ENCODE measurements at places on chromosomes 5 and 9.
A peak's percentile ranks its signal among the peaks of the same experiment; 100 is the strongest.

DNA sequence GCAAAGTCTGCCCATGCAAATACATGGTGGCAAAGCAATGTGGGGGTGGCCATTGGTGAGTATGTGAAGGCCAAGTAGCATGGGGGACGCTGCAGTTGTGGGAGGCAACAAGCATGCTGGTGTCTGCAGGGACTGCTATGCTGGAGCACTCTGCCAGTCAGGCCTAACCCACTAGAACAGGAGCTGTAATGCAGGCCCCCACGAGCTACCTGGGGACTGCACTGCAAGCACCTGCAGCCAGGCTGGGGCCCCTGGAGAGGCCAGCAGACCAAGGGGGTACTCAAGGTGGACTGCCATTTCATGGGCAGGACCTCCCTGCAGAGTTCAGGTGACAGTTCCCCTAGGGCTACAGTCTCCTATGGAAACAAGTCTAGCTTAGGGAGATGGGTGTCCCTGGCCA, 183.8 kb upstream of the PDE4D start:
- no peak for DNase-seq

DNA sequence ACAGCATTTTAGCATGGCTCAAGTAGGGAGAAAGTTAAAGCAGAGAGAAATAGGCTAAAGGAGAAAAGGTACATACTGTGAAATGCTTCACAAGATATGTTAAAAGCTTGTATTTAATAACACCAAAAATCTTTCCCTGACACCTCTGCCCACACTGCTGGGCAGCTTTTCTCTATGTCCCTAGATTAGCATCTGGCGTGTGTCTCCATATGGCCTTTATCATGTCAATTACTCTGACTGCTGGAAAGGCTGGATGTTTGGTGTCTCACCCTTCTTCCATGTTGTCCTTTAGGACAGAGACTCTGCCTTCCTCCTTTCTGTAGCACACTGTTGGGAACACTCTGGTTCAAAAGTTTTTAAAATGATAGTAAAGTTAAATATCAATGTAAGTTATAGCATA, 122.5 kb downstream of the OXCT1 start:
- no peak for DNase-seq

DNA sequence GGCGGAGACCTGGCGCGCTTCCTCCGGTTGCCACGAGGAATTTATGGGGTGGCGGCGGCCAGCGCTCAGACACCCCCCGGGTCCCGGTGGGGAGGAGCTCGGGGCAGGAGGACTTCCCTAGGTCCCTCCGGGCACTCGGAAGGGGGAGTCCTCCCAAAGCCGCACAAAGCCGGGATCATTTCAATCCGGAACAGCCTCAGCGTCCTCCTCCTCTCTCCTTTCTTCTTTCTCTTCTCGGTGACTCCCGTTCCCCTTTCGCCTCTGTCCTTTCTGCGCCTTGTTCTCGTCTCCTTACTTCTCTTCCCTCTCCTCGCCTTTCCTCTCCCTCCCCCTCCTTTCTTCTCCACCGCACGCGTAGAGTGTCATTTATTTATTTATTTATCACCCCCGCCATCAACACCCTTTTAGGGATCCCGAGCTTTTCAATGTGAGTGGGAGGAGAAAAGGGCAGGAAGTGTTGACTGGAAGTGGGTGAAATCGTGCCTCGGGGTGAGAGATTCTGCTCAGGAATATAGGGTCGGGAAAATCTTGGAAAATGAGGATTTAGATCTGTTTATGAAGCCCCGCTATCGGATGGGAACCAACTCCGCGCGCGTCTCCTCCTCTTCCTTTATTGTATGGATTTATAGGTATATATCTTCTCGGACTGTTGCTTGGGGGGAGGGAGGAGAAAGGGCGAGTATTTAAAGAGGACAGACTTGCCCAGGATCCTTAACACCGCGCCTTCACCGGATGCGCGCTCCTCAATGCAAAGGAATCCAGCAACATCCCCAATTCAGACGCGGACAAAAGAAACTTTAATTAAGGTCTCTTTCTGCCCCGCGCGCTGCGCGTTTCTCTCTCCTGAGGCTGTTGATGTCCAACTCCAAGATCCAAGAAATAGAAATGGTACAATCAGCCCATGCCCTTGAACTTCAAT, 2.0 kb upstream of the ZNF462 start:
- no peak for DNase-seq

DNA sequence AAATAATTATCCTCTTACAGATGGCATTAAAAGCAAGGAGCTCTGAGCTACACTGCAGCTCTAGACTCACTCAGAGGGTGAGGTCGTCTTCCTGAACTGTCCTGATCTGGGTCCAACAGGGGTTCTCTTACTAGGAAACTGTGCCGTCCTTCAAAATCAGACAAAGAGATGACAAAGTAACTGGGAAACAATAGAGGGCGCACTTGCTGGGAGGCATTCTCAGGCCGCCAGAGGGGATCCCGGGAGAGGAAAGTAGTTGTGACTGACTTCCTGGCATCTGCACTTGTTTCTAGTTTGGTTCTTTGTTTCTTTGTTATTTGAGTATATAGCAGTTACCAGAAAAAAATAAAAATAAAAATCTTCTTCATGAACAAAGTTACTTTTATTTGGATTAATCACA, 142.9 kb upstream of the MSX2 start:
- no peak for DNase-seq

- DNase-seq = peak; percentile 90
These were observed 29.1 kb upstream of the SEC16A start for GRCh38 chr9:136511670-136512592.

GRCh38 chr5:168766426-168766700, 187.2 kb upstream of the PANK3 start:
- DNase-seq = peak; percentile 81

Data from putamen (tissue), 1 donor.